GM23248 (cell line): ENCODE measurements at places on chromosomes 3 and 15. TPM values are rescaled to one million over a fixed set of nuclear protein-coding genes. Genes with fewer than 3 reads are reported as not detected.

- no peaks in the 10 kb centered on the region for H3K27me3 ChIP-seq
- H3K27ac ChIP-seq, result no peak overlapping the region
- H3K4me1 ChIP-seq, result peaks cover 10% of the 10 kb centered on the region; the same call in 1 of the 2 replicates
- H3K36me3 ChIP-seq, result no peaks in the 10 kb centered on the region
- DNase-seq, result peak; percentile 57
Observed at GRCh38 chr3:189490749-189491148, 140.4 kb upstream of the TP63 start.

DNA sequence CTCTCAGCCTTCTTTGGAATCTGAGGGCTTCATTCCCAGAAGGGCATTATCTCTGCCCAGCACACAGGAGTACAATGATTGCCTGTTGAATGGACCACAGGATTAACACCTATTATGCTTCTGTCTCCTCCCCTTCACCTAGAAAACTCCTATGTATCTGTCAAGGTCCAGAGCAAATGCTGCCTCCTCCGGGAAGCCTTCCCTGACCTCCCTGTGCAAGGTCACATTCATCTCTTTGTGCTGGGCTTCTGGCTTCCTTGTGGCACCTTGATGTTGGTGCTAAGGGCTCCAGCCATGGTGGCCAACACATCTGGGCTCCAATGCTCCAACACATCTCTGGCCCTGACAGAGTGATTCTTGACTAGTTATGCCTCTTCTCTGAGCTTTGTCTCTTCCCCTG, 49.9 kb upstream of the ATP2B2 start:
- H3K36me3 ChIP-seq, result no peaks in the 10 kb centered on the region
- H3K27ac ChIP-seq, result no peak overlapping the region
- peaks cover 8% of the 10 kb centered on the region for H3K27me3 ChIP-seq
- H3K4me3 ChIP-seq, result no peak overlapping the region

DNA sequence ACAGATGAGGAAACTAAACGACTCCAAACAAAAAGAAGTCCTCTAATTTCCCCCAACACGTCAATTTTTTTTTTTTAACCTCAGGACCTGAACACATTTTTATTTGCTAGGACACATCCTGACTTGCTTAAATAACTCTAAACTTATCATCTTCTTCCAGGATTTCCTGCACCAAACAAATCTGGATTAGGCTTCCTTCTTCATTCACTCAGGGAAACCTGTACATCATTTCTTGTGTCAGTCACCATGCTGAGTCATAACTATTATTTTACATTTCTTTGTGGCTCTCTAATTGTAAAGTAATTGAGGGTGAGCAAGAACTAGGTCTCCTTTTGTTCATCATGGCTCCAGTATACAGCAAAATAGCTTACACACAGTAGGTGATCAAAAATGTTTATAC, 433.4 kb upstream of the GBE1 start:
- H3K36me3 ChIP-seq, result no peaks in the 10 kb centered on the region
- DNase-seq, result no peak
- 0 out of 2 replicates have a peak, but pooled peaks cover 4% of the 10 kb centered on the region for H3K27me3 ChIP-seq
- H3K27ac ChIP-seq, result no peak overlapping the region

DNA sequence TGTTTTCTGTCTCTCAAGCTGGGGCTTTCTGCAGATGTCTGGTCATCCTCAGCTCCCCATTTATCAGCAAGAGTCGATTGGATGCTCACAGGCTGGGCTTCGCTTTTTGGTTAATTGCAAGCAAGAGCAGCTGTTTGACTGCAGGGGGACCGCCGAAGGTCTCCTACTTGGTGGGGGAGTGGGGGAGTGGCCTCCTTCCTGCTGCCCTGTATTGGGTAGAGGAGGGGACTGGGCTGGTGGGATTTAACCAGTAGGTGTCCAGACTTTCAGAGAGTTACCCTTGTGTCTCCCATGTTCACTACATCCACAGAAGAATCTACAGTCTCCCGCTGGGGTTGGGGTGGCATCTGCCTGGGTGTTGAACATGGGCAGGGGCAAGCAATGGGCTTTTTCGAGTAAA, 78.7 kb downstream of the PLXNA1 start:
- no peak overlapping the region for H3K27ac ChIP-seq
- H3K4me1 ChIP-seq, result peaks cover 6% of the 10 kb centered on the region
- H3K36me3 ChIP-seq, result no peaks in the 10 kb centered on the region
- no peak overlapping the region for H3K4me3 ChIP-seq

DNA sequence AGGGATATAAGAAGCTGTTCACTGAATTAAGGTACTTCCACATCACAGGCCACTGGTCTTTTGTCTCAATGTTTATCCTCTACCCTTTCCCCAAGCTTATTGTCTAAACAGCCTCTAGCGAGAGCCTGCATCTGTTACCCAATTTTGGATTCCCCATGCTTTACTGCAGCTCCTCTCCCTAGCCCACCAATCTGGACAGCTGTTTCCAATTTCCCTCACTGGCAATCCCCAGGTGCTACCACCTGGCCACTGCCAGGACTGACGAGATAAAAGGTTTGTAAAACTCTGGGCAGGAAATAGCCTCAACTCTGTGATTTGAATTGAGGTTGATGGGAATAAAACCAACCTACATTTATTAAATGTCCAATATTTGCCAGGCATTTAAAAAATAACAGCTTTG, 58.0 kb upstream of the TEX9 start:
- H3K4me1 ChIP-seq, result no peaks in the 10 kb centered on the region
- no peak for DNase-seq
- no peak overlapping the region for H3K27ac ChIP-seq
- H3K27me3 ChIP-seq, result no peaks in the 10 kb centered on the region
- no peaks in the 10 kb centered on the region for H3K36me3 ChIP-seq
- H3K4me3 ChIP-seq, result no peak overlapping the region

DNA sequence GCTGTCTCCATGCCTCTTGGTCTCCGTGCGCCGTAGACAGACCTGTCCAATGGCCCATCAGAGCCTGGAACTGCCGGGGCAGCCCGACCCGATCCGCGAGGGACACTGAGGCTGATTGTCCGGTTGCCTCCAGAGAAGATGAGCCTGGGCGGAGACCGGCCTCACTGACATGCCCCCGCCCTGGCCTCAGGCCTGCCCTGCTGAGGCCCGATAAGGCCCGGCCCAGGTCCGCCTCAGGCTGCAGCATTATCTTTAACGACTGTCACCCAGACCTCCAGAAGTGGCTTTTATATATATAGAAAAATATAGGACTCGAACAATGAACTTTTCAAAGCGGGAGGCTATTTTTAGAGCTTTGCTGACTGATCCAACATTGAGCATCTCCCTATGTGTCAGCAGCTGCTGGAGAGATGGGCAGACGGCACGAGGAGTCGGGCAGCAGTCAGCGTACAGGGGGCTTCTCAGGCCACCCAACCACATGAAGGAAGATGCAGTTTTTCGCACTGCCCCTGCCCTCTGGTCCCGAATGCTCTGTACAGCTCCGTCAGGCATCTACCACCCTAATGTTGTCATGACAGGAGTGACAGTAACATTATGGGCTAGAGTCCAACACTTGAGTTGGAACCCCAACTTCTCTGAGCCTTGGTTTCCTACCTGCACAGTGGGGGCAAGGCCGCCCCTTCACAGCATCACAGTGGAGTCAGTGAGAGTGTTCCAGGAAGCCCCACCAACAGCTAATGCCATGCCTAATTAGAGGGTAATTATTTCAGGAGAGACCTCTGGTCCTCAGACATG, 112.0 kb upstream of the RPL32 start:
- H3K27me3 ChIP-seq, result no peaks in the 10 kb centered on the region
- H3K4me1 ChIP-seq, result peaks cover 30% of the 10 kb centered on the region
- H3K27ac ChIP-seq, result no peak overlapping the region
- H3K4me3 ChIP-seq, result no peak overlapping the region

DNA sequence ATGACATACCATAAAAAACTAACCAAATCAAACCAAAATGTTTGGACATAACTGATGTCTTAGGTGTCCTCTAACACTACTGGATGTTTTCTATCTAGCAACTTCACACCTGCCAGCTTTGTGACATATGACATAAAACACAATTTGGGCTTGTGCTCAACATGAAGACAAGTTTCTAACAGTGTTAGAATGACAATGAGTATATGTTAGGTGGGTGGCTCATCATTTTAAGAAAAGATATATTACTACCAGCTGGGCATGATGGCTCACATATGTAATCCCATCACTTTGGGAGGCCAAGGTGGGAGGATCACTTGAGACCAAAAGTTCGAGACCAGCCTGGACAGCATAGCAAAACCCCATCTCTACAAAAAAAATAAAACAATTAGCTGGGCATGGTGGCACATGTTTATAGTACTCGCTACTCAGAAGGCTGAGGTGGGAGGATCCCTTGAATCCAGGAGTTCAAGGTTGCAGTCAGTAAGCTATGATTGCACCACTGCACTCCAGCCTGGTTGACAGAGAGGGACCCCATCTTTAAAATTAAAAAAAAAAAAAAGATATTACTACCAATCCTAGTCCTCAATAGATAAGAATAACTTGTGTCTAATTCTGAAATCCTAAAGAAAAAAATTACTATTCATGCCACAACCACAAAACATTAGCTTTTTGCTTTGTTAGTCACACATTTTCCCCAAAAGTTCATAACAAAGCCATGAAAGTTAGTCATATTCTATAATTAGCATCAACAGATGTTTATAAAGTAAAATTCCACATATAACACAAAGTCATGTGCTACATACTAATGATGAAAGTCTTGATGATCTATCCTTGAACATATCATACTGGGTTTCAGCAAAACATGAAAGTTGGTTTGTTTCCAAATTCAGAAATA, 59.9 kb downstream of the LRRFIP2 start:
- H3K36me3 ChIP-seq, result peaks cover 19% of the 10 kb centered on the region; the same call in 1 of the 2 replicates
- peak overlapping the region; percentile 76 for H3K27ac ChIP-seq
- DNase-seq, result peak; percentile 92
- no peaks in the 10 kb centered on the region for H3K27me3 ChIP-seq
- H3K4me3 ChIP-seq, result no peak overlapping the region

DNA sequence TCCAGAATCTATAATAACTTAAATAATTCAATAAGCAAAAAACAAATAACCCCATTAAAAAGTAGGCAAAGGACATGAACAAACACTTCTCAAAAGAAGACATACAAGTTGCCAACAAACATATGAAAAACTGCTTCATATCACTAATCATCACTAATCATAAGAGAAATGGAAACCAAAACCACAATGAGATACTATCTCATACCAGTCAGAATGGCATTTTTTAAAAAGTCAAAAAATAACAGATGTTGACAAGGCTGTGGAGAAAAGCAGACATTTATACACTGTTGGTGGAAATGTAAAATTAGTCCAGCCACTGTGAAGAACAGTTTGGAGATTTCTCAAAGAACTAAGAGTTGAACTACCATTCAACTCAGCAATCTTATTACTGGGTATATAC, 19.5 kb upstream of the ZMAT3 start:
- peaks cover 4% of the 10 kb centered on the region; the same call in 1 of the 2 replicates for H3K4me1 ChIP-seq
- no peak overlapping the region for H3K4me3 ChIP-seq
- DNase-seq, result no peak
- no peaks in the 10 kb centered on the region for H3K27me3 ChIP-seq
- H3K36me3 ChIP-seq, result no peaks in the 10 kb centered on the region

DNA sequence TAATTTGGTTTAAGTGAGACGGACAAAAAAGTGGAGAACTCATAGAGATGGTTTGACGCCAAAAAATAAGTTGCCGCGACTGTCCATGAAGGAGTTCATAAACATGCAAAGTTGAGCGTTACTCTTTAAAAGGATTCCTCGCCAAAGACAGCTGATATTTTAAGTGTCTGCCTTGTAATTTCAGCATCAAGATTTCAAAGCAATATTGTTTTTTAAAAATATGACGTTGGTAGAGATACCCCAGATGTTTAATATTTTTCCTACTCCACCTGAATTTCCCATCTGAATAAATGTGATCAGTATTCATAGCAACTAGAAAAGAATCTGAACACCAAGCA, 155.0 kb downstream of the TUSC7 start:
- H3K4me1 ChIP-seq, result peaks cover 8% of the 10 kb centered on the region; the same call in 1 of the 2 replicates
- no peak overlapping the region for H3K27ac ChIP-seq
- H3K27me3 ChIP-seq, result no peaks in the 10 kb centered on the region; the same call in 1 of the 2 replicates
- no peaks in the 10 kb centered on the region for H3K36me3 ChIP-seq
- no peak for DNase-seq
- peak overlapping the region; percentile 74; the same call in 1 of the 2 replicates for H3K4me3 ChIP-seq

GRCh38 chr3:53650424-53650823, 156.0 kb downstream of the CACNA1D start:
- H3K4me1 ChIP-seq, result no peaks in the 10 kb centered on the region
- no peak overlapping the region for H3K4me3 ChIP-seq
- DNase-seq, result no peak
- H3K27ac ChIP-seq, result no peak overlapping the region
- H3K36me3 ChIP-seq, result no peaks in the 10 kb centered on the region

DNA sequence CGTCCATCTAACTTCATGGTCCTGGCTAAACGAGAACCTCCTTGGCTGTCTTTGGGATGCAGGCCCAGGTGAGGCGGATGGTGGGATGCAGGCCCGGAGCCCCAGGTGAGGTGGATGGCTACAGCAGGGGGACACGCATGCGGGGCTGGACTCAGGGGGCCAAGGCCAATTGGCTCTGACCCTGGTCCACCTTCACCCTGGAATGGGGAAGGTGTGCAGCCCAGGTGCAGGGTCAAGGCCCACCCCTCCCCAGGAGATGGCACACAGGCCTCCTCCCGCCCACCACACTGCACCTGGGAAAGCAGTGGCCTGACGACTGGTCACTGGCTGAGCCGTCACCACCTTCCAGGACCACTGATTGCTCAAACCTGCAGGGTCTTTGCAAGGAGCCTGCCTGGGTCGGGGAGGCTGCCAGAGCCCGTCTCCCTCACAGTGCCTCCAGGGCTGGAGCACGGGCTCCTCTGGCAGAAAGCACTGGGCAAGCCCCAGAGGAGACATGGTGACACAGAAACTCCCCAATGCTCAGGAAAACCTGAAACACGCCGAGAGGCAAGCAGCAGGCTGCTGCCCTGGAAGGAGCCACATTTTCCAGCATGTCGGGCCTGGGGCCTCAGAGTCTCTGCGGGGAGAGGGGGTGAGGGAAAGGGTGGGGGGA, 159.6 kb downstream of the LRRK1 start:
- H3K27me3 ChIP-seq, result no peaks in the 10 kb centered on the region
- no peak for DNase-seq
- H3K4me1 ChIP-seq, result no peaks in the 10 kb centered on the region
- no peak overlapping the region for H3K27ac ChIP-seq

GRCh38 chr15:70358011-70358819, 260.5 kb upstream of the TLE3 start:
- H3K27me3 ChIP-seq, result no peaks in the 10 kb centered on the region
- no peak overlapping the region for H3K27ac ChIP-seq
- H3K4me1 ChIP-seq, result no peaks in the 10 kb centered on the region

GRCh38 chr3:190701096-190701532, 161.4 kb downstream of the GMNC start:
- peaks cover 16% of the 10 kb centered on the region for H3K4me1 ChIP-seq
- no peak overlapping the region for H3K27ac ChIP-seq
- peak; percentile 69 for DNase-seq
- no peaks in the 10 kb centered on the region for H3K27me3 ChIP-seq
- H3K4me3 ChIP-seq, result no peak overlapping the region

- H3K27ac ChIP-seq, result peak overlapping the region; percentile 97
- H3K4me1 ChIP-seq, result peaks cover 36% of the 10 kb centered on the region
- H3K4me3 ChIP-seq, result no peak overlapping the region
- no peaks in the 10 kb centered on the region for H3K36me3 ChIP-seq
- no peaks in the 10 kb centered on the region for H3K27me3 ChIP-seq
Observed at GRCh38 chr3:59424268-59425010, 374.6 kb upstream of the CFAP20DC start.

RUBCN gene
- 16.3 and 18.4 TPM in 2 replicates for total RNA-seq

CEMIP gene
- total RNA-seq, result 213 and 232 TPM in 2 replicates

A4GNT gene
- total RNA-seq, result not detected in 2 replicates

ACAN gene
- not detected in 2 replicates for total RNA-seq

CFAP20DC gene
- 1.9 and 8.2 TPM in 2 replicates for total RNA-seq

CATSPER2 gene
- 0.38 TPM in 1 of 2 replicates, not detected in the other for total RNA-seq

FBXO40 gene
- total RNA-seq, result not detected in 2 replicates

TTC21A gene
- total RNA-seq, result 0.25 and 1.2 TPM in 2 replicates

MST1R gene
- total RNA-seq, result 0.32 TPM in 1 of 2 replicates, not detected in the other

CD276 gene
- total RNA-seq, result 94.6 and 102 TPM in 2 replicates

GOLGA6A gene
- total RNA-seq, result not detected in 2 replicates
